Hippocampal formation (tissue), 2 donors: ENCODE measurements at places on chromosomes 1 and 21.

DNA sequence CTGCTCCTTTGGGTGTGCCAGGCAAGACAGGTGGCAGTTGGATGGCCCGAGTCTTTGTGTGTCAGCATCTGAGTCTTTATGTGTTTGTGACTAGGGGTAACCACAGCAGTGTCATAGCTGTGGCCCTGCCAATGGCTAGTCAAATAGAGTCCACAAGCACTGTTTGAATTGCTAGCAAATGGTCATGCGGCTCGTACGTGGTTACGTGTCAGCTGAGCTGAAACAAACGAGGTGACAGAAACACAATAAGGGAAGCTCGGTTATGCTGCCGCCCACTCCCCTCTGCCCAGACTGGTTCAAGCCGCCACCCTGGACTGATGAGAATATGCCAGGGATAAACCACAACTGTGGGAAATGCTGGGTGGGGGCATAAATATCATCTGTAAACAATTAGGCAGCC lies 174.3 kb upstream of the LMO4 start:
- no peak for DNase-seq

DNA sequence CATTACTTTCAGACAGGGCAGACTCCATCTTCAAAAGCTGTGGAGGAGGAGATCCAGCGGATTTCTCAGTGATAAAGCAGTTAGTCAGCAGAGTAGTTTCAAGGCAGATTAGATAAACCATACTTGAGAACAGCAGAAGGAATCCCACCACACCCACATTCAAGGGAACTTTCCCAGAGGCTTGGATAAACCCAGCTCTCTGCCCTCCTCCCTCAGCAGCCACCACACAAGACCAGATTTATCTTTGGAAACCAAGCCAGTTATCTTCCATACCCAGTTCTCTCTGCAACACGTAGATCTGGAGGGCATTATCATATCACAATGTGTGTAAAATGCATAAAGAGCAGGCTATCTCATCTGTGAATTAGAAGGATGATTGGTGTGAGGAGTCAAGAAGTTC lies 40.2 kb downstream of the GFI1 start:
- DNase-seq: no peak

GRCh38 chr1:92495392-92496063 lies 8.8 kb upstream of the GFI1 start:
- no peak for DNase-seq

GRCh38 chr1:93800856-93801255 lies 78.2 kb downstream of the DNTTIP2 start:
- DNase-seq: no peak

DNA sequence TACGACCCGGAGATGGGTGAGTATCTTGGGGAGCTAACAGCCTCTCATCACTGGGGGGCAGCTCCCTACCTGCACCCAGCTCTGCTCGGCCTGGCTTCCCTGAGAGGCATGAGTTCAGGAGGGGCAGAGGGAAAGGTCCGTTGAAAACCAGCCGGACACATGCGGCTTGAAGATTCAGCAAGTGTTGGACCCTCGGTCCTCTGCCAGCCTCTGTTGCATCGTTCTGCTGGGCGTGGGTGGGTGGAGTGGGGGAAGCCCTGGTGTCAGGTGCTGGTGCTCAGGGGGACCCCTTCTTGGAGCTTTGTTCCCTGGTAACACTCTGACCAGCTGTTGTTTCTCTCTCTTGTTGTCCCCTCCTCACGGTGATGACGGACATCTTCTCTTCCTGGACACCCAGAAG lies 20.9 kb downstream of the PSEN2 start:
- DNase-seq: no peak

GRCh38 chr1:8985915-8986813 lies 40.1 kb downstream of the SLC2A7 start:
- DNase-seq: peak; percentile 61

GRCh38 chr1:115429884-115430283 lies 91.8 kb upstream of the NGF start:
- DNase-seq: no peak

DNA sequence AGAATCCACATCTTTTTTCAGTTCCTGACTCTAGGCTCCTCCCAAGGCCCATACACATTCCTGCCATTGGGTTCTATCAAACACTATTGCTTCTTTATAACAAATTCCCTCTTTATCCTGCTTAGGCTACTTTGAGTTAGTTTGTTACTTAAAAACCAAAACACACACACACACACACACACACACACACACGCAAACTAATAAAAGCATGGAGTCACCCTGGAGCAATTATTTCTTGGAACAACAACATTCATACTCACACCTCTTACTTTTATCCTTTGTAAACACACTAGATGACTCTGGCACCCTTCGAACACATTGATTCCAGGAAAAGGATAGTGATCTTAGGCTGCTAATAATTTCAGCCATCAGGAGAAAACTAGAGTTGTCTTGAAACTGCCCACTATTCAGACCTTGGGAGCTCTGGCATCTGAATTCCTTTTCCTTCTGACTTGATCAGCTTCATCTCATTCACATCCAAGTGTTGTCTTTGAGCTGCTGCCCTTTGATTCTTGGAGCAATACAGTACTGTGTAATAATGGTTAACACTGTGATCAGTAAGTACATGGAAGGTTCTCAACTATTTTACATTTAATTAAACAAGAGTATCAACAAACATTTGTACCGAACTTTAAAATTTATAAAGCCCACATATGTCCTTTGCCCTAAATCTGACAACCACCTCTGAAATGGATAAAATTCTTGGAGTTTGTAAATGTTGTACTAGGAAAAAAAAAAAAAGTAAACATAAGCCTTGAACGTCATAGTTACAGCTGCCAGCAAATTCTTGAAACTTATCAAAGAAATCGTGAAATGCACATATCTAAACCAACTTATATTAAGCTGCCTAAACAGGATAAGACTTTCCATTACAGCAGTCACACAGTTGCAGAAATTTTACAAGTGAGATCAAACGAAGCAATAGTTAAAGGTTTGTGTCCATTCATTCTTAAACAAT lies 2.8 kb upstream of the SEC22B start:
- DNase-seq: no peak

- DNase-seq: no peak
Observed at GRCh38 chr1:152855661-152856060, 4.1 kb upstream of the LCE7A start.

GRCh38 chr1:240528591-240528990 lies 83.4 kb downstream of the GREM2 start:
- no peak for DNase-seq

DNA sequence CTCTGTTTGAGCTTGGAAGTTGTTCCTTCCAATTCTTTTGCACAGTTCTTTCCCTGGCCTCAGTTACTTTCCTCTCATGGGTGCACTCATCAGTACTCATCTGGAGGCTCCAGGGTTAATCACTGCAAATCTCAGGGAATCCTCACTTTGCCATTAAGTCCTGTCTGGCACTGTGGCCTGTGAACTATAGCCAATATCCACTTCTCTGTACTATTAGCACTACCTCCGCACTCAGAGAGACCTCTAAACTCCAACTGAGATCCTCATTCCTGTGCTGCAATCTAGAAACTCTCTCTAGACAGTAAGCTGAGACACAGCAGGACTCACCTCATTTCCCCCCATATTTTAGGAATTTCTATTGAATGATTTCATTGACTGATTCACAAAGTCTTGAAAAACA lies 311.3 kb downstream of the NCAM2 start:
- no peak for DNase-seq

DNA sequence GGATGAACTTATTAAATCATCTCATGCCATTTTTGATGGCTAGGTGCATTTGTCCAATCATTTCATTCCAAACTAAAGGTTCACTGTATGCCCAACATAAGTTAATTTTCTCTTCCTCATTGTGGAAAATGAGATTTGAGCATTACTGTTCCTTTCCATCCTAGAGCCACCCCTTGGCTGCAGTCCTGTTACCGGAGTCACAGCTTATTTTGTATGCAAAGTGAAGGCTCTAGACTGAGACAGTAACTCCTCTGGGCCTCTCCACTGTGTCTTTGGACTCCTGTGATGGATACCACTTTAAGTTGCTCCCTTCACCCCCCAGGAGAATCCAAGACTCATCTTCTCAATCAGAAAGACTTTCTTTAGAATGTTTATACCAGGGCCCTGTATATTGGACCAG lies 59.7 kb downstream of the FGGY start:
- DNase-seq: no peak

- DNase-seq: peak; percentile 84
Observed at GRCh38 chr1:64966158-64966971, at the start of gene JAK1. JAK1 (minus strand) TSS chr1:64966549; CDS start chr1:64886264, 80,285 bp downstream.

GRCh38 chr1:228836427-228836826 lies 101.1 kb downstream of the RHOU start:
- peak; percentile 78 for DNase-seq

DNA sequence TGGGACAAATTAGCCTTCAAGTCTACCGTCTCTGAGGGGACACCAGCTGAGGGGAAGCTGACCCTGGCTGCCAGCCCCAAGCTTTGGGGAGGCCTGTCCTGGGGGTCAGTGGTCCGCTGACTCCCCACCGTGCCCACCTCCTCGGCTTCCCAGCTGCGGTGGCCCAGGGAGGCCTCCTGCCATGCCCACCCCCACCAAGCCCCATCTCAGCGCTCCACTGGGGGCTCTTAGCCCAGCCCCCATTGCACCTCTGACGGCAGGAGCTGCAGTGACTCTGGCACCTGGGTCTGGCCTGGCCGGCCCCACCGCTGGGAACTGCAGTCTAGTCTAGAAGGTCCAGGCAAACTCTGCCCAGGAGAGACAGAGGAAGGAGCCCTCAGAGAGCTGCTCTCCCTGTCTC lies 30.2 kb upstream of the SIM2 start:
- no peak for DNase-seq

DNA sequence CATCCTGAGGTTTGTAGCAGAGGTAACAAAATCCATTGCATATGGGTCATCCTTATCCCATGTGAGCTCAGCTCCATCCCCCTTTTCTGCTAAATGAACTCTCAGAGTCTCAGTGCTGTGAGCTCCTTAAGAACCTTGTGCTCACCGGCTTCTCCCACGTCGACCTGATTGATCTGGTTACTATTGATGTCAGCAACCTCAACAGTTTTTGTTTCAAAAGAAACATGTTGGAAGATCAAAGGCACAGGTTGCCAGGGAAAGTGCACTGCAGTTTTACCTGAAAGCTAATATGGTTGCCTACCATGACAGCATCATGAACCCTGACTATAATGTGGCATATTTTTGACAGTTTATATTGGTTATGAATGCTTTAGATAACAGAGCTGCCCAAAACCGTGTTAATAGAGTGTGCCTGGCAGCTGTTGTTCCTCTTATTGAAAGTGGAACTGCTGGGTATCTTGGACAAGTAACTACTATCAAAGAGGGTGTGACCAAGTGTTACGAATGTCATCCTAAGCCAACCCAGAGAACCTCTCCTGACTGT lies 131.4 kb downstream of the HS2ST1 start:
- no peak for DNase-seq

- no peak for DNase-seq
Observed at GRCh38 chr1:5909576-5910275, 82.5 kb downstream of the NPHP4 start.

DNA sequence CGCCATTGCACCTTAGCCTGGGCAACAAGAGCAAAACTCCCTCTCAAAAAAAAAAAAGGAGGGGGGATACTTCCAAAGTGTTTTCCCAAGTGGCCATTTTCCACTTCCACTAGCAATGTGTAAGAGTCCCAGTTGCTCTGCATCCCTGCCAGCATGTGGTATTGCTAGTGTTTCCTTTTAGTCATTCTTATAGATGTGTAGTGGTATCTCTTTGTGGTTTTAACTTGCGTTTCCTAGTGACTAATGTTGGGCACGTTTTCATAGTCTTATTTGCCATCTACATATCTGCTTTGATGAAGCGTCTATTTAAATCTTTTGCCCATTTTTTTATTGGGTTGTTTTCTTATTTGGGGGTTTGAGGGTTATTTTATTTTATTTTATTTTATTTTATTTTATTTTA lies 31.1 kb downstream of the INAVA start:
- DNase-seq: no peak

- DNase-seq: no peak
Observed at GRCh38 chr1:7293702-7294629, 477.1 kb upstream of the VAMP3 start.

GRCh38 chr1:100952104-100952745 lies 56.3 kb downstream of the SLC30A7 start:
- DNase-seq: no peak

DNA sequence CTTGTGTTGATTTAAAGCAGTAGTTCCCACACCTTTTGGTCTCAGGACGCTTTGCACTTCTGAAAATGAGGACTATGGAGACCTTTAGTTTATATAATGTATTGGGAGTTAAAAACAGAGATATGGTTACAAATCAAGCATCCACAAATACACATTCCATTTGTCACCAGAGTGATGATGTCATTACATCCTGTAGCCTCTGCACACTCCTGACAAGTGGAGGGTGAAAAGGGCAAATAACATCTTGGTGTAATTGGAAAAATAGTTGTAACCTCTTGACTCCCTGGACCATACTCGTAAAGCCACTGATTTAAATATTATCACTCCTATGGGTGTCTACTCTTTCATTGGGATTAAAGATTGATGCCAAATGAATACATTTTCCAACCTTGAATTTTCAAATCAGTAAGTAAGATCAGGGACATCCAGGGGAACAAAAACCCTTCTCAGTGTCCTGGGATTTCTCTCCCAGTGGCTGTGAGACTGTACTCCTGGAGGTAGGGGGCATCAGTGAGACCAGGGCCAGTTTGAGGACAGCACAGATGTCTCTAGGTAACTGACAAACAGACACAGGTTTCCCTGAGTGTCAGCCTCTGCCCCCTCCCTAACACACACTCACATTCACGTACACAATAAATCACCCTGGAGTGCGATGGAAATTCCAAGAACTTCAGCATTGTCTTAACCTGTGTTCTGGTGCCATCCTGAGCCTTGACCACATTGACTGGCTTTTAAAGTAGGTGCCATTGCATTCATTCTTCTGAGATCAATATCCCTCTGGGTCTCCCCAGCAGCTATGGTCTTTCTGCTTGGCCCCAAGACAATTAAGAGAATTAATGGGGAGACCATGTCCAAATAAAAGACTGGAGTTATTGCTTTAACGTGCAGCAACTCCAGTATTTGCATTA lies 63.0 kb downstream of the NR5A2 start:
- no peak for DNase-seq

DNA sequence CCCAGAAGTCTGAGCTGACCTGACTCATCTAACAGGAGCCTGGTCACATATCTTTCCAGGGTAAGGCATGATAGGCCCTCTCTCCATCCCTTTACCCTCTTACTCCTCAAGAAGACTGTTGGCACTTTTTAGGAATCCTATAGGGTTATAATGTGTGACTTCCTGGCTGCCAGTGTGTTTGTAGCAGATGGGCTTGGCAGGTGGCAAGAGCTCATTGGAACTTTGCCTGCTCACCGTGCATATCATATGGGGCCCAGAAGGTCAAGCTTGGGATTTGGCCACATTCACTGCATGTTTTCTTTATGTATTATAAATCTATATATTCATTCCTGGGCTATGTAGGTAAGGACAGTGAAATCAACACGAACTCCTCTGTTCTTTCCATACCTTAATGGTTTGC lies 5.2 kb downstream of the KAZN start:
- DNase-seq: no peak
